ENCODE measurements at places on chromosomes 7 and 10.

- no peak for DNase-seq
Measured at GRCh38 chr7:12158334-12159060, 52.6 kb upstream of the TMEM106B start.

DNA sequence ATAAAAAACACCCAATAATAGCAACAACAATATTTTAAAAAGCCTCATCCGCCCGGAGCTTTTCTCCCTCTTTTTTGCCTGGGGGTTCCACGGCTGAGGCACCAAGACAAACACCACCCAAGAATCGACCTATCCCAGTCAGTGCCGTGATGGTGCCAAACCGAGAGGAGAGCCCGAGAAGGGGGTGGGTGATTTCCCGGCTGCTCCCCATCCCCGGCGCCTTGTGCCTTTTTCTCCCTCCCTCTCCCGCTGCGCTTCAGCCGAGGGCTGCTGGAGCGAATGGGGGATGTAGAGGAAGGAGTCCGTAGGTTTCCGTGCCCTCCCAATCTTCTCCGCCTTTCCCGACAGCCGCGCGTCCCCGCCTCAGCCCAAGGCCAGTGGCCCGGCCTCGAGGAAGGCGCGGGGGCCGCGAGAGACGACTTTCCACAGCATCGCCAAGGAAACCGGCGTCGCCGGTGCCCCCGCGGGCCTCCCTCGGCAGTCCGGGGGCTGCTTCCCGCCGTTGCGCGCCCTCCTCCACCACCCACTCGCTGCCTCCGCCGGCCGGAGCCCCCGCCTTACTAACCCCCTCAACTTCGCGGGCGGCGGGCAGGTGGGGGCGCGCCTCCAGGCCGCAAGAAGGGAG, 1.3 kb downstream of the EGR2 start:
- no peak for DNase-seq

DNA sequence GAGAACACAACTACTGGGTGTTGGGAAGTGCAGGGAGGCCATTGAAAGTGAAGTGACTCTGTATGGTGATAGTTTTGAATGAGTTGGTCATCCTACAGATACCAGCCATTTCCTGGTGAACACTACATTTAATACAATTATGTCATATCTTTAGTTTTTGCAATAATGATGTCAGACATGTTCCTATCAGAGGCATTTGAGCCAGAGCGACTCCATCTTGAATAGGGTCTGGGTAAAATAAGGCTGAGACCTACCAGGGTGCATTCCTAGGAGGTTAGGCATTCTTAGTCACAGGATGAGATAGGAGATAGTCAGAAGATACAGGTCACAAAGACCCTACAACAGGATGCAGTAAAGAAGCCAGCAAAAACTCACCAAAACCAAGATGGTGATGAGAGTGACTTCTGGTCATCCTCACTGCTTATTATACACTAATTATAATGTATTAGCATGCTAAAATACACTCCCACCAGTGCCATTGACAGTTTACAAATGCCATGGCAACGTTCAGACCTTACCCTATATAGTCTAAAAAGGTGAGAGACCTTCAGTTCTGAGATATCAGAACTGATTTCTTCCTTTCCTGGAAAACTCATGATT, 28.2 kb downstream of the ADK start:
- DNase-seq = no peak

GRCh38 chr10:909831-910230, 21.7 kb downstream of the LARP4B start:
- no peak for DNase-seq

DNA sequence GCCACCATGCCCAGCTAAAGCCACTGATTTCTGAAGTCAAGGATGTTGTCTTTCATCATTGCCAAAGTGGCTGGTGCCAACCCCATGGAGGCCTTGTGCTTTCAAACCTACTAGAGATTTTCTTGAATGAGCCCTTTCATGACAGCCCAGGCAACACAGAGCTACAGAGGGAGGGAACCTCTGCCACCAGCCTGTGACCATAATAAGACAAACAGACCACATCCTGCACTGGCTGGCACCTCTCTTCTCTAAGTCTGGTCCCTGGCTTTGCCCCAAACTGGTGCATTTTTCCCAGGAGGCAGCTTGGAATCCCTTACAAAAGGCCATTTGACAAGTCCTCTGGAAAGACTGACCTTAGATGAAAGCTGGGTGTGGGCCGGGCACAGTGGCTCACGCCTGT, 348.8 kb downstream of the GALNT17 start:
- no peak for DNase-seq

DNA sequence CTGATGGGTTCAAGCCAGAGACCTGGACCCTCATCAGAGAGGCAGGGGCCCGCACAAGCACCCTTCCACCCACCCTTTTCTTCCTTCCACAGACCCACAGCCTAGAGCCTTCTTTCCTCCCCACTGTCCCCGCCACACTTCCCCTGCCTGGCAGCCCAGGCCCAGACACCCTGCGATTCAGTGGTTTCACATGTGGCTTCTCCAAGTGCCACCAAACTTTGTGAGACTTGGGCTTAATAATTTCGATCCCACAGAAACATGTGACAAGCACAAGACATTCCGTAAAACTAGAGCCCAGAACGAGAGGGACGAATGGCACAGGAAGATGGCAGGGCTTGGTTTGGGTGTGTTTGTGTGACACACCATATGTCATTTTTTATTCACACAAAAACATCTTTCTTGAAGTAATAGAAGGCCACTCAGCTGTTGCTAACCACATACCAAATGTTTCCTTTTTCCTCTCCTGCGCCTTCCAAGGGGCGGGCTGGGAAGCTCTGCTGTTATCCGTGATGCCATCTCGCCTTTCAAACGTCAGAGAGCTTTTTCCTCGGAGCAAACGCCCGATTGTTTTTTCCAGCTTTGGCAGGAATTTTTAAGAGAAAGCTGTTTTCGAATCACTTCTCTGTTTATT, 162.9 kb downstream of the GRK5 start:
- no peak for DNase-seq

DNA sequence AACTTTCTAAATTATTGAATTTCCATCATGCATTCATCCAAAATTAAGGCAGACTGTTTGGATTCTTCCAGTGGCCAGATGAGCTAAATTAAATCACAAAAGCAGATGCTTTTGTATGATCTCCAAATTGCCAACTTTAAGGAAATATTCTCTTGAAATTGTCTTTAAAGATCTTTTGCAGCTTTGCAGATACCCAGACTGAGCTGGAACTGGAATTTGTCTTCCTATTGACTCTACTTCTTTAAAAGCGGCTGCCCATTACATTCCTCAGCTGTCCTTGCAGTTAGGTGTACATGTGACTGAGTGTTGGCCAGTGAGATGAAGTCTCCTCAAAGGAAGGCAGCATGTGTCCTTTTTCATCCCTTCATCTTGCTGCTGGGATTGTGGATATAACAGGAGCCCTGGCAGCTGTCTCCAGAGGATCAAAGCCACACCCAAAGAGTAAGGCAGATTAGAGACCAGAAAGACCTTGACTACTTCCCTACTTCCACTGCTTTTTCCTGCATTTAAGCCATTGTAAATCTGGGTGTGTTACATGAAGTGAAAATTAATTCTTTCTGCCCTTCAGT, 8.2 kb upstream of the CFAP69 start:
- DNase-seq = no peak

DNA sequence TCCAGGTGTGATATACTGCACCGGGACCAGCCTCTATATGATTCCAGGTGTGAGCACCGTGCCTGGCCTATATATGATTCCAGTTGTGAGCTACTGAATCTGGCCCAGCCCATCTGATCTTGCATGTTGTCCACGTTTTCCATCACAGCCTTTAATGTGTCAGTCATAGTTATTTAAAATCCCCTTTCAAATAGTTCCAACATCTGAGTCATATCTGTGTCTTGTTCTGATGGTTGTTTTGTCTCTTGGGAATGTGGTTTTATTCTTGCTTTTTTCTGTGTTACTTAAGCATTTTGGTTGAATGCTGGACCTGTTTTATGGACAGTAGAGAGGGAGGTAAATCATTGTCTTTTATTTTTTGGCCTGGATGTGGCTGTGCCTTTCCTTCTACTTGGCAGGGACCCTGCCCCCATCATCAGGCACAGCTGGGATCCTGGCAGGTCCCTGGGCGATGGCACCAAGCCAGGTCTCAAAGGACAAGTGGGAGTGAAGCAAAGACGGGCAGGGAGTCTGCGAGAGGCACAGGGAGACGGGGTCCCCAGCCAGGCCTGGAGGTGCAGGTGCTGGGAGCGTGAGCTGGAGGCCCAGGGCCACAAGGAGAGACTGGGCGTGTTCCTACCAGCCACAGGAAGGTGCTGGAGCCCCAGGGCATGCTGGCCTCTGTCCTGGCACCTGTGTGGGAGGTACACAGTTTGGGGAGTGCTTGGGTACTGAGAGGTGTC, 94.7 kb downstream of the DYNC2I1 start:
- no peak for DNase-seq

DNA sequence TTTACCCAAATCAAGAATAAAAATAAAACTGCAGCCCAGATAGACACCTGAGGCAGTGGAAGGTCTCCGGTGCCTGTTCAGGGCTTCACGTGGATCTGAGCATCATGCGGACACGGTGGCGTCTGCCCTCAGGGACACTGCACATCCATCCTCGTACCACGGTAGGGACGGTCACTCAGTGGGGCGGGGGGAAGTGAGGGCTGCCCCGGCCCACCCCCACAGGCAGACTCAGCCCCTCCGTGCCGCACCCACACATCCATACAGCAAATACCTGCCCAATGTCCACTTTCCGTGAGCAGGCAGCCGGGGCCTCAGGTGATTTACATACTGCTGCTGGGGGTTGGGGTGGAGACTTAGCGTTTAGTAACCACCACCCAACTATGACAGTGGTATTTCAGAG, 207.8 kb downstream of the DIP2C start:
- DNase-seq = no peak

- no peak for DNase-seq
Measured at GRCh38 chr10:88227342-88228018, 355.6 kb downstream of the RNLS start.

- DNase-seq = no peak
Measured at GRCh38 chr7:29224726-29225125, 30.2 kb downstream of the CHN2 start.

- DNase-seq = no peak
Measured at GRCh38 chr7:28419716-28420115, 7.4 kb downstream of the CREB5 start.

DNA sequence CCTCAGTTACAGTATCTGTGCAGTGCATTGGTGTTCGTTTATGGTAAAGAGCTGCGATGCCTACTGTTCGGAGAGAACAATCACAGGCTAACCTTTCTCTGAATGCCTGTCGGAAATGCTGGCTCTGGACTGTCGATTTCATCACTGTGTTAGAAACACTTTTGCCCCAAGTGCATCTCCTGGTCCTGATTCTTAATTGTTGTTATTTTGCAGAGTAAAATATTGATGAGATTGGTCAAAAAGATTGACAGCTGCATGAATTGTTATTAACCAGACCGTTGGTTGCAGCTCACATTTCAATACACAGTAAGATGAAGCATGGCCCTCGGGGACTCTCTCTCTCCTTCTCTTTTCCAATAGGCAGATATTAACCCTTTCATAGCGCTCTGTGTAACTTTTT, 557.4 kb upstream of the ADARB2 start:
- no peak for DNase-seq

GRCh38 chr10:62778125-62778524, 26.4 kb upstream of the ADO start:
- DNase-seq = no peak

DNA sequence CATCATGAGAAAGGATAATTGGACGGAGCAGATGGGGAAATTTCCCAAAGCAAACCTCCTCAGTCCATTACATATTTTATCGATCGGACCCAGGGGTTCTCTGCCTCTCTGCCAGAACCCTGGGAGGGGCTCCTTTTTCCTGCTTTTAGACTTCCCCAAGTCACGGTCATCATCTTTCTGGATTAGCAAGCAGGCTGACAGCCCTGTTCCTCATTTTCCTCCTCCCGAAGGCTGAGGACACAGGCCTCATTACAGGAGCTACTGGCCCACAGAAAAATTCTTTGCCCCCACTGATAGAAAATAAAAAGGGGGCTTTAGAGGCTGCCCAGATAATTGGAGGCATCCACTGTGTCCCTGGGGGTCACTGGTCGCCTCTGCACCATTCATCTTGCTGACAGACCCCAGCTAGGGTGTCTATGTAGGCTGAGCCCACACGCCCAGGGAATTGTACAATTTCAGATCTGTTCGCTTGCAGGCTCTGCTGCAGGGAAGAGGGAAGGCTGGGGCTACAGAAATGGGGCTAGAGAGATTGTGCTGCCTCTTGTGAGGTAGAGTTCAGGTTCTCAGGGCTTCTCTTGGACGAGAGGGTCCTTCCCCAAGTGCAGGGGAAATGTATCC, 125.7 kb upstream of the SDK1 start:
- DNase-seq = no peak

DNA sequence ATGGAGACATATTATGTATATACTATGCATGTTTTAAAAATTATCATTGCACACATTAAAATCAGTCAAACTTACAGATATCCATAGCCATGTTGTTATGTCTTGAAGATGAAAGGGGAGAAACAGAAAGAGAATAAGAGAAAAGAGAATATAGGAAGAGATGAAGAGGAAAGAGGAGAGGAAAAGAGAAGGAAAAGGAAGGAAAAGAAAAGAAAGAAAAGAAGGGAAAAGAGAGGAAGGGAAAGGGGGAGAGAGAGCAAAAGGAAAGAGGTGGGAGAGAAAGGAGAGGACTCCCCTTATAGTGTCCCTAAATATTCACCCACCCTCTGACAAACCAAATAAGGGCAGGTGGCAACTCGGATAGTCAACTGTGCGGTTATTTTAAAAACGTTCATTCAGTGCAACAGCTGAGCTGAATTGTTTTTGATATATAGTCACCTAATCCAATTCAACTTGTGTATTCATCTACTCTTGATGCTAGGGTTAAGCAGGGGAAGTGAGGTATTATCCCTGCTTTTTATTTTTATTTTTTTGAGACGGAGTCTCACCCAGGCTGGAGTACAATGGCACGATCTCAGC, 14.6 kb downstream of the SVIL start:
- DNase-seq = no peak

GRCh38 chr7:25186436-25186835, 41.9 kb downstream of the NPVF start:
- DNase-seq = no peak

DNA sequence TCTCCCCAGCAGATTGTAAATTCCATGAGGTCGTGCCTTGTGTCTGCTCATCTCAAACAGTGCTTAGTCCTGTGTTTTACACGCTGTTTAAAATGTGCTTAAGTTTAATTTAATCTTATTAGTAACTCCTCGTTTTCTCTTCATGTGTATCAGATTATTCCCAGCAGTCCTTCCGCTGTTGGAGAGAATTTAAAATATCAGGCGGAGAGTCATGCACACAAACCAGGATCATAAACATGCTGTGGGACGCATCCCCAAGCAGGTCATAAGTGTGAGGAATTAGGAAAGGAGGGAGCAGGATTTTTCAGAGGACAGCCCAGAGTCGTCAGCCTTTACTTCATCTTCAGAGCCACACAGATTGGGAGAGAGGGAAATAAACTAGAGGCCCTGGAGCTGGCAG, 4.2 kb upstream of the SORBS1 start:
- no peak for DNase-seq

GRCh38 chr7:38306171-38306570, 32.7 kb upstream of the TARP start:
- DNase-seq = no peak

- no peak for DNase-seq
Measured at GRCh38 chr10:89745903-89746302, 44.5 kb downstream of the KIF20B start.

All from stimulated activated naive CD8-positive, alpha-beta T cell treated with anti-CD3 and anti-CD28 coated beads, Interleukin-15, amount 100 ng/mL, for 72 hours (primary cell).